ENCODE measurements at places on chromosomes 5 and 9.

- DNase-seq, result no peak
Measured at GRCh38 chr9:110255034-110255462, 1.3 kb downstream of the TXN start.

DNA sequence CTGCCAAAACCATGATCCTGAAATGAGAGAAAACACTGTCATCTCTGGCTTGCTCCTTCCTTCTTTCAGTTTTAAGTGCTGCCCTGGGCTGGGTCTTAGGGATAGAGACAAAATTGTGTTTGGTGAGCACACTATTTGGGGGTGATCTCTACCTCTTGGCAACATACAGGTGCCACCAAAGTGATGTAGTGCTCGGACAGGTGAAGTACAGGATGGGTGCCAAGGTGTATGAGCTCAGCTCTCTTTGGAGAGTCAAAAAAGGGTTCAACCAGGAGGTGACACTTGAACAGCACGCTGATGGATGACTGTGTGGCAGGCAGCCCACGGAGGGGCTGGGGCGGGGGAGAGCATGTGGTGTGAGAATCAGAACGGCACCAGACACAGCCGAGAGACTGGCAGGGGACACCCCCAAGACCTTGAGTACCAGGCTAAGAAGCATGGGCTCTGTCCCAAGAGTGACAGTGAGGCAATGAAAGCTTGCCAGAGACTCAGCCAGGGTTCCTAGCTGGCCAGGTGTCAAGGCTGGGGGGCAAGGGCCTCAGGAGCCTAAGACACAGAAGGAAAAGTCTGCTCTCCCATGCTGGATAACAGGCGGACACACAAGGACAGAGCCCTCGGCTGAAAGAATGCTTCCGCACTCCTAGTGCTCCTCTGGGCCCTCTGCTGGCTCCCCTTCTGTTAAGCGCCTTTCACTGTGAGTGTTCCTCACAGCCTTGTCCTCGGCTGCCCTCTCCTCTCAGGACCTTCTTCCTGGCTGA is 2.5 kb downstream of the NHP2 start:
- DNase-seq, result no peak

DNA sequence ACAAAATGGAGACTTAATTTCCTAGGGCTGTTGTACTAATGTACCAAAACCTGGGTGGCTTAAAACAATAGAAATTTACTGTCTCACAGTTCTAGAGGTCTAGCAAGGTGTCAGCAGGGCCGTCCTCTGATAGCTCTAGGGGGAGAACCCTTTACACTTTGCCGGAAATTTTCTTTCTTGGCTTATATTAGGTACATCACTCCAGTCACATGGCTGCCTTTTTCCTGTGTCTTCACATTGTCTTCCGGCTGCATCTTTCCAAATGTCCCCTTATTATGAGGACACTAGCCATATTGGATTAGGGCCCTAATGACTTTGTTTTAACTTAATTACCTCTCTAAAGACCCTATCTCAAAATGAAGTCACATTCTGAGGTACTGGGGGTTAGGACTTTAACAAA is 5.8 kb downstream of the UHRF2 start:
- no peak for DNase-seq

DNA sequence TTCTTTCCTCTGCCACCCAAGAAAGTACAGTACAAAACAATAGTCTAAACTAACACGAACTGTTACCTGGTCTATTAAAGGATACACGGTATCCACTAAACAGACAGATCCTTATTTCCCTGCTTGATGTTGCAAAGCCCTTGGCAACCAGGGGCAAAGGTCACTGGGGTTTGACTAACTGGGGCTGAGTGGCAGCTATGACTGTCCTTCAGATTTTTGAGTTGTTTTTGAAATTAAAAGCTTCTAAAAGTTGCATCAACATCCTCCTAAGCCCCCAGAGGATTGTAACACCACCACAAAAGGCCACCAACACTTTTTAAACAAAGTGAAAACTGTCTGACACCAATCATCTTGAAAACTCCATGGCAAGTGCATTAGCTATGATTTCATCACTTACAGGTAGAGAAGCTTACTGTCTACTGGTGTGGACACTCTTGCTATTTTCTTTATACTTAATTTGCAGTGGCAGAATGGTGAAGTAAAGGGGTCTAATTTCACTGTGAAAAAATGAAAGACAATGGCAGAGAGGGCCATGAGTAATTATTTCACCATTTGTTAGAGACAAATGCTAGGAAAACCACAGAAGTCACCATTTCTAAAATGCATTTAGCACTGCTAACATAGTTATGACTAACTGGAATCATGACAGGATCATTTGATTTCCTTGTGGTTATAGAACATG is 292.4 kb downstream of the EFNA5 start:
- DNase-seq, result no peak

DNA sequence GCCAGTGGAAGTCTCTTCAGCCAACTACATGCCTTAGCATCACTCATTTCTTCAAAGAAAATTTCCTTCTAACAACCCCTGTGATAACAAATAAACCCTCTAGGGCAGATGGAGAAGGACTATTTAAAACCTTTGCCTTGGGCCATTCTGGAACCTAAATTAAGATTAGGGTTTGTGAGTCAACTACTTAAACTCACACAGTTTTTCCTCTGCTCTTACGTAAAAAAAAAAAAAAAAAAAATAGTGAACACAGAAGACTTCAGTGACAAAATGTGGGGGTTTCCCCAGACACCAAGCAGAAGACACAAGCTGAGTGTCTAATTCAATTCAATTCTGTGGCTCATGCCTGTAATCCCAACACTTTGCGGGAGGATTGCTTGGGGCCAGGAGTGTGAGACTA is 65.8 kb upstream of the ERCC6L2 start:
- no peak for DNase-seq

- DNase-seq, result no peak
Measured at GRCh38 chr9:20781092-20781491, 97.0 kb downstream of the FOCAD start.
